Stimulated activated CD8-positive, alpha-beta memory T cell treated with anti-CD3 and anti-CD28 coated beads, Interleukin-2, amount 100 ng/mL, for 1 hour (primary cell): ENCODE measurements at places on chromosomes 7 and 10.

DNA sequence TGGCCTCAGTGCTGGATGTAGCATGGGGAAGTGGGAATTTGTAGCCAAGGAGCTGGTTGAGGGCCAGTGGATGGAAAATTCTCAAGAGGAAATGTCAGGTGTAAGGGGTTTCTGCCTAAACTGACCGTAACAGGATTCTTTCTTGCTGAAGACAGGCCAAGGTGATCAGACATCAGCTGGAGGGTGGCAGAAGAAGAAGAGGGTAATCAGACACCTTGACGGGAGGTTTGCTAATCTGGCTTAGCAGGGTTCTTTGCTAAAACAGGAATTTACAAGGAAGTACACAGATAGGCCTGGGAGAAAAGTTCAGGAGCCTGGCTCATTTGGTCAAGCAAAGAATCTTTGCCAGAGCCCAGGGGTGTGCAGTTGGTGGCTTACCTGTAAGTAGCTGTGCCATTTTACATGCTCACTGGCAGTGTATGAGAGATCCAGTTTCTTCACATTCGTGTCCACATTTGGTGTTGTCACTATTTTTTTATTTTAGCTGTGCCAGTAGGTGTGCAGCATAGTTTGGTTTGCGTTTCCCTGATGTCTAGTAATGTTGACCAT lies 73.7 kb downstream of the BMPR1A start:
- no peak for DNase-seq

- DNase-seq, result no peak
Observed at GRCh38 chr10:17290226-17290625, 62.2 kb downstream of the VIM start.

GRCh38 chr10:23978317-23978716 lies 230.6 kb upstream of the KIAA1217 start:
- no peak for DNase-seq

GRCh38 chr7:1554333-1555045 lies 1.5 kb downstream of the TMEM184A start:
- DNase-seq, result no peak

DNA sequence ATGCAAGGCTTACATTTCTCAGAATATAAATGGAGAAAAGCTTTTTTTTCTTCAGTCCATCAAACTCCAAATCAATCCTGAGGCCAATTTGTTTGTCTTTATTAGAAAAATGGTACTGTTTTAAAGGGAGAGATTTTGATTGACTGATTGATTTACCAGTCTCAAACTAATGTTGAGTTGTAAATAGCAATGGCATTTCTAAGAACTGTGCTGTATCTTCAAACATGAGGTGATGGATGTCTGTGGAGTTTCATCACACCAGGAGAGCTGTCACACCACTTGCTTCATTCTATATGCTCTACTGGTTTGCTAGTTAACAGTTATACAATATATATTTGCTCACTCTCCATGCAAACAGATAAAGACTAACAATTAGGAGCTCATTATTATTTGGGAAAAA lies 39.0 kb upstream of the LRRTM3 start:
- no peak for DNase-seq

DNA sequence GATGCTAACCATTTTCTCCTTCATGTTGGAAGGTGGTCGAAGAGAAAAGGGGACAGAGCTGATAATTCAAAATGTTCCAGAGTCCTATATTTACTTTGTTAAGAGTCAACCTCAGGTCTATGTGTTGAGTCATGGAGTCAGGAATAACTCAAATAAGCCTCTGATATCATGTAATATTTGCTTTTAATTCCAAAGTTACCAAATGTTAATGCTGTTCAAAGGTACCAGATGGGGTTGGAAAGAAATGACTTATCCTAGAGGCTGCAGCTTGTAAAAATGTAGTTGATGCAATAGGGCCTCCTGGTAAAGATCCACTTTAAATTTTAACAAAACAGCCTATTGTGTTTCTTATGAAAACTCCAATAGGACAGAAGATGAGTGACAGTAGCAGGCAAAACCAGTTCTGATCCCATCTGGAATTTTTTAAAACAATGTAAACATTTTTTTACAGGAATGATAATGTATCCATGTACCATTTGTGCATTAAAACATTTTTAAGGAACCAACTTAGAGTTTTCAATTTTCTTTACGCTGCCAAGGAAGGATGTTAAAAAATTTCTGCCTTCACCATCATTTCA lies 218.2 kb downstream of the ANK3 start:
- no peak for DNase-seq

GRCh38 chr7:82266081-82266480 lies 177.5 kb downstream of the CACNA2D1 start:
- DNase-seq, result no peak

GRCh38 chr10:82331716-82332115 lies 456.7 kb downstream of the NRG3 start:
- no peak for DNase-seq

- DNase-seq, result no peak
Observed at GRCh38 chr10:78508955-78509748, 475.5 kb downstream of the RPS24 start.

DNA sequence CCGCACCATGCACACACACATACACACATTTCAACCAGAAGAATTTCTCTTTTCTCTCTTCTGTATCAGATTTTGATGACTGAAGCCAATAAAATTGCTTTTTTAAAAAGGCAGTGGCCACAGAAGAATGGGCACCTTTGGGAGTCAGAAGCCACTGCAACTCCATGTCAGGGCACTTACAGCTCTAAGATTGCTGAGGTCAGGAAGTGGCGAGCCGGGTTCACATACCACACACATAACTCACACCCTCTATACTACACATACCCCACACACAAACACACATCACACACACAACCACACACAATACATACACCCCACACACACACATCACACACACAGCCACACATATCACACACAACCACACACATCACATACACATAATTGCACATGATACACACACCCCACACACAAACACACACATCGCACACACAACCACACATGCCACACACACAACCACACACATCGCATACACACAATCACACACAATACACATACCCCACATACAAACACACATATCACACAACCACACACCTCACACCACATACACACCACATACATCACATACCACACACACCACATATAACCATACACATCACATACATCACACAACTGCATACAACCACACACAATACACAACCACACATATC lies 31.2 kb downstream of the GPRIN2 start:
- no peak for DNase-seq

GRCh38 chr10:132975831-132976682 lies 33.7 kb upstream of the CFAP46 start:
- no peak for DNase-seq

- DNase-seq, result no peak
Observed at GRCh38 chr10:113498997-113499396, 53.9 kb upstream of the HABP2 start.

DNA sequence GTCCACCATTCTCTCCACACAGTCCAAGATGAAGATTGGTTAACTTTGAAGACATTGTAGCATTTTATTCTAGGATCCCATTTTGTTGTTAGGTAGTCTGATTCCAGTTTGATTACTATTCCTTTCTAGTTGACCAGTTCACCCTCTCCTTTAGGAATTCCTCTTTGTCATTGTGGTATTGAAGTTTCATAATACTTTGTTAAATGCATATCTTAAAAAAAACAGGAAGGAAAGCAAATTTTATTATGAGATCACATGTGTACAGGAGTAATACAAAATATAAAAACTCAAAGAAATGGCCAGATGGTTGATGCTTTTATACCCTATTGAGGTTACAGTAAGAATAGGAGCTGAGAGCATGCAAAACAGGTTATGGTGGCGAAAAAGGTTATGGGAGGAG lies 15.5 kb upstream of the SEMA3C start:
- no peak for DNase-seq

GRCh38 chr10:22539579-22540298 lies 174.6 kb downstream of the PIP4K2A start:
- DNase-seq, result no peak

DNA sequence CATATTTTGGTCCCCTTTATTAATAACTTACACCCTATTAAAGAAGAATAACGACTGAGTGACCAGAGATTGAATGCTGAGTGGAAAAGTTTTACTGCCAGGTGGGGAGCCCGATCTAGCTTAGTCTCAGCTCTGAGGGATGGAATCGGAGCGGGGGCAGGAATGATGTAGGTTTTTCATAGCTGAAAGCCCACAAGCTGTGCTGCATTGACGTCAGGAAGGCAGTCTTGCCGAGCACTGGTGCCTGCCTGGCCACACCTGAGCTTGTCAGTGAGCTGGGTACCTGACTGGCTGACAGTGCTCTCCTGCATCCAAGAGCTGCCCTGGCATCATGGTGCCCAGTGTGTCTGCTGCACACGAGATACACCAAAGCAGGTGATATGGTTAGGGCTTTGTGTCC lies 34.8 kb downstream of the GRK5 start:
- DNase-seq, result no peak

GRCh38 chr7:31234836-31235605 lies 105.5 kb downstream of the NEUROD6 start:
- DNase-seq, result no peak

- no peak for DNase-seq
Observed at GRCh38 chr7:107037717-107038603, 6.5 kb upstream of the PRKAR2B start.

GRCh38 chr10:71270301-71271220 lies 48.5 kb upstream of the SLC29A3 start:
- no peak for DNase-seq

DNA sequence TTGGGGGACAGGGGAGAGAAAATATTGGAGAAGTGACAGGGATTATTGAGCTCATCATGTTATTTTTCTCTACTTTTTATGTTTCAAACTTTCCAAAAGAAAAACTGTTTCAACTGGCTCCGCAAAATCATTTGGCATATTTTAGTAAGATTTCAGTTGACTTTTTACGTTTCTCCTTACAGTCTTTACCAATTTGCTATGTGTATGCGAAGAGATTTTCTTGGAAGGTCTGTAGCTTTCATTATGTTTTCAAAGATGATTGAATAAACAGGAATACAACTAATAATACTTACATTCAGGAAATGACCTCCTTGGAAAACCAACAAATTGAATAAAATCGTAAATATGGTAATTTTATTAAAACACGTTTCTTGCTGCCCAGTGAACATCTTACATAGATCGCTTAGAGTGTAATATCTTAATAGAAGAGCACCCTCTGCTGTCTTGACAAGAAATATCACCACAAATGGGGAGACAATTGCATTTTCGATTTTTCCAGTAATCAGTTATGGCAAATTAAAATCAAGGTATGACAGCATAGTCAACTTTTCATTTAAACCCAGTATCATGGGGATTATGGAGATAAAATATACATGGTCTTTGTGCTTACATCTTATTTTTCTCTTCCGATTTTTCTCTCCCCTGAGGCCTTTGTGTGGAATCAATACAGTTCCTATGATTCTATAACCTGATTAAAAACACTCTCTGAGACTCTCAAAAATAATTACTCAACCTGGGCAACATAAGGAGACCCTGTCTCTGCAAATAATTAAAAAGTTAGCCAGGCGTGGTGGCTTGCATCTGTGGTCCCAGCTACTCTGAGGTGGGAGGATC lies 43.1 kb downstream of the MBL2 start:
- DNase-seq, result no peak

- no peak for DNase-seq
Observed at GRCh38 chr10:118439824-118440223, 97.7 kb upstream of the FAM204A start.
